ENCODE measurements at places on chromosomes 3 and 15.
A peak's percentile ranks its signal among the peaks of the same experiment; 100 is the strongest.

DNA sequence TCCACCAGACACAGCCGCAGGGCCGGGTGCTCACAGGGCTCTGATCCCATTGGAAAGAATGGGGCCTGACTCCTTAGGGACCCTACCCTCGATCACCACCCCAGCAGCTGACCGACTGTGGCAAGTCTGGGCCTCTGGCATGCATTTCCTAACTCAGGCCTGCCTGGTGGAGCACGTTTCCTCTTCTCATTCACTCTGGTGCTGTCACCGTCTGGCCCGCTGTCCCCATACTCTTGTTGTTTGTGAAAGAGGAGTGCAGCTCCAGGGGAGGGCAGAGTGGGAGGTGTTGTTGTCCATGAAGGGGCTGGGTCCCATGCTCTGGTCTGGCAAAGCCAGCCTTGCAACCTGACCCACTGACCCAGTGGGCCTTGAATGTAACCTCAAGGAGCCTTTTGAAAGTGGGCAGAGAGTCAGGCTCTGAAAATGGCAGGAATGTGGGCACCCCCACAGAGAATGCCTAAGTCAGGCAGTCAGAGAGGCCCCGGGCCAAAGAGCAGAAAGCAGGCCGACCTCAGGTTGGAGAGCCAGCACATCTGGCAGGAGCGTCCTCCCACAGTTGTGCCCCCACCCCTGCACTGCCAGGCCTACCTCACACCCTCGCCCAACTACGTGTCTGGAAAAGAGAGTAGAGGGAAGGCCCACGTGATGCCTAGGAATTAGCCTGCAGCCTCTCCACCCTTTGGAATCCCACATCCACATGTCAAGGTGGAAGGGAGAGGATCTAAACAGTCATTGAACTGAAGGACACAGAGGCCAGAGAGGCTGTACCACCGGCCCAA, 10.9 kb downstream of the SEMA7A start:
- no peak for DNase-seq

- no peak for DNase-seq
Measured at GRCh38 chr15:100495861-100496260, 32.9 kb downstream of the CERS3 start.

DNA sequence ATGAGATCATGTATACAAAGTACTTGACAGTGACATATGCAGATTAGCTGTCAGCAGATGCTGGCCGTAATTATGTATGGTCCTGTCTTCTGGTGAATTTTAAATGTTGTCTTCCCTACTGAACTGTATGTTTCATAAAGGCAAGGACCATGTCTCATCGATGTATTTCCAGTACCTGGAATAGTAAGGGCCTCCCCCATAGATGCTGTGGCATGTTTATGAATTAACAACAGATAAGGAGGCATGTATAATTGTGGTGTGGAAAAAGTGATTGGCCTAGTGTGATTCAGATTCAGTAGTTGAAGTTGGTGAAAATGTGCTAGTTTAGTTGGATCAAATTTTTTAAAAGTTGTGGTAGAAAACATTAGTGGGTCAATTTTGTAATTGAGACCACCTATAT, 202.7 kb upstream of the SLC2A2 start:
- DNase-seq = no peak

GRCh38 chr3:110856916-110857315, 214.7 kb upstream of the NECTIN3 start:
- no peak for DNase-seq

GRCh38 chr15:76904461-76905012, 603 bp downstream of the SCAPER start:
- DNase-seq = no peak

GRCh38 chr3:39269528-39269927, 10.3 kb downstream of the CX3CR1 start:
- DNase-seq = no peak

GRCh38 chr3:157142315-157142714, 17.6 kb downstream of the CCNL1 start:
- DNase-seq = no peak

- DNase-seq = no peak
Measured at GRCh38 chr3:190877925-190878324, 15.4 kb upstream of the GMNC start.

GRCh38 chr15:29880341-29880740, 58.1 kb upstream of the TJP1 start:
- no peak for DNase-seq

GRCh38 chr3:128448491-128448890, 18.2 kb downstream of the DNAJB8 start:
- DNase-seq = no peak

GRCh38 chr15:74958320-74958907, 1.8 kb upstream of the RPP25 start:
- no peak for DNase-seq

- DNase-seq = no peak
Measured at GRCh38 chr3:189502676-189503257, 128.4 kb upstream of the TP63 start.

DNA sequence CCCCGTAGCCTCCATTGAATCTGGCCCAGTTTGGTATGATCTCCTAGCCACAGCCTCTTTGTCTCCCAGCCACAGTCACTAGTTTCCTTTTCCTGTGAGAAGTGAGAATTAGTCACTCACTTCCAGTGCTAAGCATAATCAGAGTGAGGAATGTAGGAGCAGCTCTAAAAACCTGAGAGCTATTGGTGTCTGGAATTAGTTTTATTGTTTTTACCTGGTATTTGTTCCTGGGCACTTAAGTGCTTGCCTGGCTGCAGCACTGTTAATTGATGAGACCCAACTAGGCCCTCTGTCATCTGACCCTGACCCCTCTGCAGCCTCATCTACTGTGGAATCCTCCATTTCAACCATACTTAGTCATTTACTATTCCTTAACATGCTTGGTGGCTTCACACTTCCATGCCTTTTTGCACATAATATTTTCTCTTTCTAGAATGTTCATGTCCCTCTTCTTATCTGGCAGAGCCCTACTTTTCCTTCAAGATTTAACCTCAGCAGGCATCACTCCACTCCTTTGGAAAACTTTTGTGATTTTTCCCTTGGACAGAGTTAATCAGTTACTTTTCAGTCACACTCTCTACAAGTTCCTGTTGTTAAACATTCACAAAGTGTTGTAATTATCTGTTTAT, 48.8 kb downstream of the PDE8A start:
- DNase-seq = no peak

DNA sequence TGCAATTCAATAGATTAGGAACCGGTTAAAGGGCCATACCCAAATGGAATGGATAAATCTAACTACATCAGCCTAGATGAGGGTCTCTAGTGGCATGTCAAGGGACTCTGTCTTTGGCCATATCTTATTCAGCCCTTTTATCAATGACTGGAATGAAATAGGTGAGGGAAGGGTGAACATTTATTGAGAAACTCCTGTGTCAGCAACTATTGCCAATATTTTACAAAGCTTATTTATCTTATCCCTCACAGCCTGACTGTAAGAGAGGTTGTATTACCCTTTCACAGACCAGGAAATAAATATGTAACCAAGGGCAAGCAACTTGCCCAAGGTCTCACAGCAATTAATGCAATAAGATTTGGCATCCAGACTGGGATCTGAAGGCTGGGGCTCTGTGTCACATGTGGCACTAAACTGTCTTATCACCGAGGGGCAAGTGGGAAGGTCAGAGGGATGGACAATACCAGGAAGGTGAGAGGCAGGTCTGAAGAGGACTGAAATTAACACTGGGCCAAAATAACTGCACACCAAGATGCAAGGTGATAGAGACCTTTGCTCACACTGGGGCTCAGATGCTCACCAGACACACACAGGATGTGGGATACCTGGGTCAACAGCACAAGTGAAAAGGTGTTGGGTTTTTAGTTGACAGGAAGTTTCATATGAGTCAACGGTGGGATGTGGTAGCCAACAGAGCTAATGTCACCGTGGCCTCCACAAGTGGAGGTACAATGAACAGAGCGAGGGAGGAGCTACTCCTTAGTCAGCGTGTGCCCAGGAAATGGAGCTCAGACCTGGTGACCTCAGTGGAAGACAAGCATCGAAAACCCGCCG, 261.3 kb downstream of the RPLP1 start:
- peak; percentile 40 for DNase-seq

DNA sequence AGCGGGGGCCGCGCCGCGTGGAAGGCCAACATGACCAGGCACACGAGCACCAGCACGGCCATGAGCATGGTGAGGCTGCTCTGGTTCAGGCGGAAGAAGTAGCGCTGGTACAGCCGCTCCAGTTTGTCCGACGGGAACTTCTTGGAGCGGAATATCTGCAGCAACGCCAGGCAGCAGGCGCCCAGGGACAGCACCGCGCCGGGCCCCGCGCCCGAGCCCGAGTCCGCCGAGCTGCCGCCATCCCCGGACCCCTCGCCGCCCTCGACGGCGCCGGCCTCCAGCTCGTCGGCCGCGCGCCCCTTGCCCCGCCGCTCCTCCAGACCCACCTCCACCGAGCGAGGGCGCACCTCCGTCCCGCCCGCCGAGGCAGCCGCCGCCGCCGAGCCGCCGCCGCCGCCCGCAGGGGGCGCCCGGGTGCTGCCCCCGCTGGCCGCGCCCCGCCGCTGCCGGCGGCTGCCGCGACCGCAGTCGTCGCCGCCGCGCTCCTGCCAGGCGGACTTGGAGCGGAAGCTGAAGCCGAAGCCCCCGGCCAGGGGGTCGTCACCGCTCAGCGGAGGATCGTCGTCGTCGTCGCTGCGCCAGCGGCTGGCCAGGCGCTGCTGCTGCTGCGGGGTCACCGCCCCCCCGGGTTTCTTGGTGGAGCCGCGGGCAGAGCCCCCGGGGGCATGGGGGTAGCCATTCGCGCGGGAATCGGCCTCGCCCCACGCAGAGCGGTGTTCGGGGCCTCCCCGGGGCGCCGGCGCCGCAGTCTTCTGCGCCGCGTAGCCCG, 957 bp downstream of the ADCY5 start:
- peak; percentile 10 for DNase-seq

DNA sequence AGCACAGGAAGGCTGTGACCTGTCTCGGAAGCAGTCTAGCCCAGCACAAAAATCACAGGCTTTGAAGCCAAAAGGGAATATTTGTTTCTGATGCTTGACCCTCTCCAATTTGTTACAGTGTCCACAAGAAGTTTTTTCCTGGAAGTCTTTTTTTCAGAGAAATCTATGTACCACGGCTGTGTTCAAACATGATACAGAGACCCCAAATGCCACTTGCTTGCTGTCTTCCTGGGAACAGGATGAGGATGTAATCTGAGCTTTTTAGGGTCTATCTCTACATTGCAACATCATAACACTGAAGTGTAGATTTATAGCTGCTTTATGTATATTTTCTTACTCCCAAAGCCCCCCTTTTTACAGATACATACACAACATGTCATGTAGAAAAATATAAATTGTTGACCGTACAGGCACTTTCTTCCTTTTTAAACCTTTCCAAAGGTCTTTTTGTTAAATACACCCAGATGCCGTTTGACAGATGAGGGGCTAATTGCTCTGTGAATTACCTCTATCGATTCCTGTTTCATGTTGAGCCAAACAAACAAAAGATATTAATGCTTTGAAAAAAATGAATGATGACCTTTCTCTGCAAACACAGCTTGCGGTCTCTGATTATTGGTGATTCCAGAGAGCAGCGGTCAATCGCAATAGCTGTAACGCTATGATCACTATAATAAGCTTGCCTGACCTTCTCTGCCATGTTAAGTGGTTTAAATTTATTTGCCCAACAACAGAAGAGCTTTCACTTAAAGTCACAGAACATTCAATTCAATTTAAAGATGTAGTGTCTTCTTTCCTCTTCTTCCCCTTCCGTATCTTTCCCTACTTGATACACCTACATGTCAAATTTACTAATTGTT, 875.9 kb upstream of the NR2F2 start:
- no peak for DNase-seq

GRCh38 chr15:70643783-70644125, 119.6 kb downstream of the UACA start:
- DNase-seq = no peak

GRCh38 chr15:34160735-34161134, 49.2 kb downstream of the KATNBL1 start:
- DNase-seq = no peak

DNA sequence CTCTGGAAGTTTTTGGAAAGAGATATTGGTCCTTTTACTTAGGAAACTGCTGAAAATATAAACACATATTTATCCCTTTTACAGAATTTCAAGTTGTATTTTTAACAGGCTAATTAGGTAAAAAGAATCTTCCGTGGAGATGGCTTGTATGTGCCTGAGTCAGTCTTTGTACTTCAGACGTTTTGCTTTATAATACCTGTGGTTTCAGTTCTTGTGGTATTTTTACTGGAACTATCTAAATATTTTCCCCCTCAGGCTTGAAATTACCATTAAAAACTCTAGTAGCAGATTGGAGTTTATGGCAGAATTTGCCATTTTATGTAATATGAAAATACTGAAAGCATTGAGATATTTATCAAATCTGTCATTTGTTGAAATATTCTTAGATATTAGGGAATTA, 151.6 kb upstream of the CGNL1 start:
- no peak for DNase-seq

GRCh38 chr15:94674296-94674695, 442.9 kb downstream of the MCTP2 start:
- DNase-seq = no peak

DNA sequence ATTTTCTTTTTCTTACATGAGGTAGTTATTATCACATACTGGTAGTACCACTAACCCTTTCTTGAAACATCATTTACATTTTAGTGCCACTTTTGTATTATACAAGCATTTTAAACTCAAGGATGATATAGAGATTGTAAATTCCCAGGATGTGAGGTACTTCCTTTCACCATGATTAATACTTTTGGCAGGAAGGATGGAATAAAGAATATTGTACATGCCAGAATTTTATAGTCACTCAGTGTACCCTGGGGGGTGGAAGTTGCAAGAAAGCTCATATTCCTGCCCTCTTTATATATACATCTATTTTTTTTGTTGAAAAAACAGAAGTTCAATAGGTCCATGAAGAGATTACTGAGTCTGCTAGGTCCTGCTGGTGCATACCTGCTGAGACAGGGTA, 141.0 kb upstream of the PLSCR5 start:
- DNase-seq = no peak

DNA sequence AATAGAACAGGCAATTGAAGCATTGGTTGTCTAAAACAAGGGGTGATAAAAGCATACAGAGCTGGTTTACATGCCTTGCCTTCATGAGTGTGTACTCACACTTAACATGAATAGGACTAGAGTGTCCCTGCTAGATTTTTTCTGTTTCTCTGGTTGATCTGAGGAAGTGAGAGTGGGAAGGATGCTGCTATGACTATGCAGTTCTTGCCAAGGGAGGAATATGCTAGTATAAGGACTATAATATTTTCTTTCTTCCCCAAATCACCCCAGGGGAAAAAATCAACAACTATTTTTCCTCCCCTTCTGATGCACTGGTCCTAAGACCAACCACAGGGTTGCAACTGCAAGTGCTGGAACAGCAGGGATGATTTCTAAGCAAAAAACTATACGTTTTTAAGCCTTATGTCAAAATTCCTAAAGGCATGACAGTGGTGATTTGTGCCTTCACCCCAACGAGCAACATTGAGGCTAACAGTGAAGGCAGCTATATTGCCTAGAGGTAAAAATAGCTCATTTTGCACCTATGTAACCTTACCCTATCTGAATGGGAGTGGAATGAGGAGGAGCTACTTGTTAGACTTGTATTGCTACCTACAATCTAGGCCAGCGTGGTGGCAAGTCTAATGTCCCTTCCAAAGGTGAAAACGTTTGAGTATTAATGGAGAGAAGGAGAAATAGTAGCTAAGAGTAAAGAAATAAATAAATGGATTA, 33.5 kb upstream of the USP8 start:
- no peak for DNase-seq

GRCh38 chr15:58551764-58552504, 120.1 kb downstream of the LIPC start:
- DNase-seq = no peak

GRCh38 chr3:180447136-180447535, 154.8 kb upstream of the TTC14 start:
- no peak for DNase-seq

GRCh38 chr15:59594991-59595390, 16.6 kb upstream of the GCNT3 start:
- no peak for DNase-seq
